Inflammatory macrophage (primary cell): ENCODE measurements at places on chromosomes 1 and 21.

GRCh38 chr1:91798740-91799139, 87.2 kb downstream of the TGFBR3 start:
- no peak for DNase-seq

GRCh38 chr1:178542554-178543289, 29.8 kb downstream of the TEX35 start:
- DNase-seq, result peak; percentile 89

DNA sequence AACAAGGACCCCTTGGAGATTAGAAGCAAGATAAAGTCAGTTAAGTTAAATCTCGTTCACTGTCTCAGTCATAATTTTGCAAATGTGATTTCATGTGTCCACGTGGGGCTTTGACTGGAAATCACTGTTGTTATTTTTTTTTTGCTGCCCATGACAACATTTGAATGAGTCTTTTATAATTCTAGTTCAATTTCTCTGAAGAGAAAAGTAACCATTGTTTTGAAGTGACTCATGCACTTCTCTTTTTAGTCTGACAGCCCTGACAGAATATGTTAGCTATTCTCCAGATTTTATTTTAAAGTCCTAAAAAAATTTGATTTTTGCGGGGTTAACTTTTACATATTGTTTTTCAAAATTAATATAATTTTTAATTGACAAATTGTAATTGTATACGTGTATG, 30.7 kb upstream of the NLRP3 start:
- DNase-seq, result peak; percentile 71

- no peak for DNase-seq
Observed at GRCh38 chr1:236659792-236660587, 26.3 kb upstream of the ACTN2 start.

DNA sequence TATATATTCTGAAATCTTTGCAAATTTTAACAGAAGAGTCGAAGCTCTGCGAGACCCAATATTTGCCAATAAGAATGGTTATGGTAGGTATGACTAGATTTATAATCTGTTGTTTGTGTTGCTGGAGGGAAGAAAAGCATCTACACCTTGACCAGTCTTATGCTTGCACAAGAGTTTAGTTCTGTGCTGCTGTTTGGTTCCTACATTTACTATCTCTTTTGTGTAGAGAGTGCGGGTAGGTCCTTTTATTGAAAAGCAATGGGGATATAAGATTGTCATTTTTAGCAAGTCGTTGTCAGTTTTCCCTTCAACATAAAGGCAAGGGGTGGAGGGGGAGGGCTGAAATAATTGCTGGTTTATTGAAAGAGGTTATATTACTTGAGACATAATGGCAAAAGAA, 396 bp downstream of the ELAVL4 start:
- DNase-seq, result no peak

DNA sequence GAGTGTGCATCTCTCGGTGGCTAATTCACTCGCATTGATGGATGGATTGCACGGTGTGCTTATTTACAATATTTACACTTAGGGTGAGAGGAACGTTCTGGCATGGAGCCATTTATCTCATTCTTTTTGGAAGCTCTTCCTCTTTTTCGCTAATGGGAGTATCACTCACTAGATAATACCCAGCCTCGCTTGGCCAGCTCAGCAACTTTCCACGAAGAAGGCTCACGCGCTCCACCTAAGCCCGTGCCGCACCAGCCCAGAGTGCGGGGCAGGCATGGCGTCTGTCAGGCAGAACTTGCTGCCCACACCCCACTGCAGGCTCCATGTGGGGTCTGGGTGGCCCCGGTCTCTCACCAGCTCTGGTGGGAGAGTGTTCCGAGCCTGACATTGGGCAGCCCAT, 484.9 kb downstream of the NPHP4 start:
- no peak for DNase-seq

- no peak for DNase-seq
Observed at GRCh38 chr21:20010691-20011200, 987.5 kb upstream of the NCAM2 start.

- DNase-seq, result peak; percentile 79
Observed at GRCh38 chr1:6743189-6744101, 41.8 kb upstream of the CAMTA1 start.

DNA sequence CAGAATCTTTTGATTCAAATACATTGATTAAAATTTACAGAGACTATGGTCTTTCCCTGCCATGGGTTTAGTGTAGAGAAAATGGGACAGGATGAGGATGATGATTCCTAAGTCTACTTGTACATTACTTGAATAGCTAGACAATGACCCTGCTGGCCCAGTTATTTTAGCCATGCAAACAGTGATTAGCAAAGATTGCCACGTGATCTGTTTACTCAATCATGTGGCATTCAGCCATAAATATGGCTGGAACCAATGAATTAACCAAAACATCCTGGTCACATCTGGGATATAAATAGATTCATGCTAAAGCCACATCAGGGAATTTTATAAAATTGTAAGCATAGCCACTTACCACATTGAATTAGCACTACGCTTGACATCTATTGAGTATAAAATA, 167.3 kb downstream of the PBX1 start:
- DNase-seq, result no peak

DNA sequence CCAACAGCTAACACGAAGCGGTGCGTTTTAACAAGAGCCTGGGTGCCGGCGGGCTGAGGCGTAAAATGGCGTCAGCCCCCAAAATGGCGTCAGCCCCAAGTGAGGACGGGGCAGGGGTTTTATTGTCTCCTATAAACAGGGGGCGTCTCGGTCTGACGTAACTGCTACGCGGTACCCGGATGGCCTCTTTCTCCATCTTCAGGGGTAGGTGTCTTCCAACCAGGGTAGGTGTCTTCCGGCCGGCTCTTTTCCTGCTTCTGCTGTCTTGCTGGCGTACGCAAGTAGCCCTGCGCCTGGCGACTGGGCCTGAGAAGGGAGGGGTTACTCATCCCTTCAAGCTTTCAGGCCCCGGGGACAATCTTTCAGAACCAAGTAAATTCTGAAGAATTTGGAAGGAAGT, 45.3 kb downstream of the LGR6 start:
- no peak for DNase-seq

- DNase-seq, result no peak
Observed at GRCh38 chr1:24136956-24137539, 5.9 kb downstream of the IL22RA1 start.

GRCh38 chr1:60894741-60895140, 187.6 kb upstream of the NFIA start:
- DNase-seq, result no peak

DNA sequence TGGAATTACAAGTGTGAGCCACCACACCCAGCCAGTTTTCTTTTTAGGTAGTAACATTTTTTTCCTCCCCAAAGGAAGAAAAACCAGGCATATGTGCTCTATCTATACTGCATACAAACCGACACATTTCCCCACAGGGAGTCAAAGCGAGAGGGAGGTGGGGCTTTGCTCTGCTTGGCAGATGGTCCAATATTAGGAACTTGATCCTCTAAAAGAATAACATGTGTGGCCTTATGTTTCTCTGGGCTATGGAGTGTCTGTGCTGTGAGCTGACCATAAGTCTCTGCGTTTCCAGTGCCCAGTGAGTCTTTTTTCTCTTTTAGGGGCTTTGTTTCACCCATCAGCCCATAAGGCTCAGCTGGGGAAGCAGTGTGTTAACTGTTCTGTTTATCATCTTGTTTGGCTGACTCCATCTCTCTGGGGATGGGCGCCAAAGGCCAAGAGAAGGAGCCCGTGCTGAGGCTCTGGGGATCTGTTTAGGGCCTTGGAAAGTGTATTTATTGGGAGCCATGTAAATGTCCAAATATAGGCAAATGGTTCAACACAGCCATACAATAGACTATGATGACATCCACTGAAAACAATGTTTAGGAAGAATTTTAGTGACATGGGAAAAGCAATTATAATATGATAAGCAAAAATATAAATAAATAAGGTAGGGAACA, 20.2 kb downstream of the LMOD1 start:
- no peak for DNase-seq

GRCh38 chr1:205179842-205180241, 31.7 kb downstream of the DSTYK start:
- no peak for DNase-seq

DNA sequence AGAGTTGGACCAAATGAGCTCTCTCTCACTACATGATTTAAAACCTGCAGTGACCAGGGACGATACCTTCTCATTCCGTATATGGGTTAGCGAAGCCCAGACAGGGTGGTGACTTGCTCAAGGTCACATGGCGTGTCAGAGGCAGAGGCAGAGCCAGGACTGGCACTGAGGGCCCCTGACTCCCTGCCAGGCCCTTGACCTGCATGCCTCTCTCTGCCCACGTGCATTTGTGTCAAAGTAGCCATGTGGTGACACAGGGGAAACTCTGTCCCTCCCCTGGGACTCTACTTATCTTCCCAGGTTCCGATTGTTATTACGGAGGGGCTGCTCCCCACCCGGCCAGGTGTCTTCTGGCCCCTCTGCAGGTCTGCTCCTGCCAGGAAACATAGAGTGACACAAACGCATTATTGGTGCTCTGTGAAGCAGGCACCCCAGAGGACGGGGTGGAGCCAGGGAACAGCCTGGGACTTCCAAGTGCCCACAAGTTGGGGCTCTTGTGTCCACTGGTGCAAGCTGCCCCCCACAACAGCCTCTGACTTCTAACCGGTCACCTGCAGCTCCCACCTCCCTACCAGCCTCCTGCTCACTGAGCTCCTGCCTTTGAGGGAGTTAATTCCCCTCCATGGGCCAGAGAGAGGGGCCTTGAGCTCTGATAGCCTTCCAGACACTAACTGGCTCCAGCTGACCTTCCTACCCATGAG, 7.3 kb upstream of the TINAGL1 start:
- no peak for DNase-seq

GRCh38 chr1:182611787-182612186, 7.6 kb upstream of the RGS16 start:
- no peak for DNase-seq

DNA sequence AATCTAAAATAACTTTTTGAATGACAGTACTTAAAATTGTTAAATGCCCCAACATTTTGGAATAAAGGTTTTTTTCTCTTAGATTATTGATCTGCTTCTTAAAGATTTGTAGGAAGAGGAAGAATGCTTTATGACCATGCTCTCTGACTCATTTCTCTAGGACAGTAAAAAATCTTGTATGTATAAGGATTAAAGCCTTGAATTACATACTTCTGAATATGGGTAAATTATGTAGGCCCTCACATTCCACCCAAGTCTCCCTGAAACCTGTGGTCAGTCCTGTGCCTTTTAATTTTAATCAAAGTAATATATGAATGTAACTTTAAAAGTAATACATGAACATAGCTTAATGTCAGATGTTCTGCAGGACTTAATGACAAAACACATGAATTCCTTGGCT, 50.5 kb downstream of the ABCD3 start:
- DNase-seq, result no peak

DNA sequence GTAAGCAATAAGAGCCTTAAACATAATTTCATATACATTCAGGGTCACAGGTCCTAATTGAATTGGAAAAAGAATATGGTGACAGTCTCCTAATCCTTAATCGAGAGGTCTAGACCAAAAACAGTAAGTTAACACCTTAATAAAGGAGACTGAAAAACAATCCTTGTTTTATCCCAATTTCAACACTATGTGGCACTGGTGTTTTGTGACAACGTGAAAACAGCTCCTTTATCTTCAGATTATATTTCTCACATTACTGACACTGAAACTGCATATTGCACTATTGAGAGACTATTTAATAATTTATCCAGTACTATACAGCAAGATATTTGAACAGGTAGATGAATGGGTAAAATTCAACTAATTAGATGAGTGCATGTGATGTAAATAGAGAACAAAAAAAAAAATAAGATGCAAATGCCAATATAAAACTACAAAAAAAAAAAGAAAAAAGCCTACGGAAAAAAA, 34.1 kb downstream of the TP53BP2 start:
- peak; percentile 54 for DNase-seq

DNA sequence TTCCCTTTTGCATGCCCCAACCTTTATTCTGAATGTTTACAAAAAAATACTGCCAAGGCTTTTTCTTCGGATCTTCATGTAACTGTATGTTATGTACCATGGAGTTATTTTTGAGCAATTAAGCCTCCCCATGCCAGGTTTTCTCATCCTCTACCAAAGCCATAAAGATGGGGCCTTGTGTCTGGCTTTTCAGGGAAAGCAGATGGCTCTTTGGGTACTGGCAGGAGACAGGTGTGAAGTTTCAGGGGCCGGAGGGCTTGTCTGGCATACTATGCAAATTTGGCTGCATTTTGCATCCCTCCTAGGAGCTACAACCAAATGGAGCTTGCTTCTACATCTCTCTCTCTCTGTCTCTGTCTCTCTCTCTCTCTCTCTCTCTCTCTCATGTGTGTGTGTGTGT, 28.1 kb upstream of the PLXNA2 start:
- DNase-seq, result no peak

GRCh38 chr1:165173818-165174217, 182.7 kb downstream of the LMX1A start:
- DNase-seq, result no peak

DNA sequence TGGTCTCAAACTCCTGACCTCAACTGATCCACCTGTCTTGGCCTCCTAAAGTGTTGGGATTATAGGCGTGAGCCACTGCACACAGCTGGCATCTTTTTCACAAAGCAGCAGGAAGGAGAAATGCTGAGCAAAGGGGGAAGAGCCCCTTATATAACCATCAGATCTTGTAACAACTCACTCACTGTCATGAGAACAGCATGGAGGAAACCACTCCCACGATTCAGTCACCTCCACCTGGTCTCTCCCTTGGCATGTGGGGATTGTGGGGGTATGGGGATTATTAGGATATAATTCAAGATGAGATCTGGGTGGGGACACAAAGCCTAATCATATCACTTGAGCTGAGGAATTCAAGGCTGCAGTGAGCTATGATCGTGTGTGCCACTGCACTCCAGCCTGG, 3.0 kb upstream of the MFSD2A start:
- no peak for DNase-seq

DNA sequence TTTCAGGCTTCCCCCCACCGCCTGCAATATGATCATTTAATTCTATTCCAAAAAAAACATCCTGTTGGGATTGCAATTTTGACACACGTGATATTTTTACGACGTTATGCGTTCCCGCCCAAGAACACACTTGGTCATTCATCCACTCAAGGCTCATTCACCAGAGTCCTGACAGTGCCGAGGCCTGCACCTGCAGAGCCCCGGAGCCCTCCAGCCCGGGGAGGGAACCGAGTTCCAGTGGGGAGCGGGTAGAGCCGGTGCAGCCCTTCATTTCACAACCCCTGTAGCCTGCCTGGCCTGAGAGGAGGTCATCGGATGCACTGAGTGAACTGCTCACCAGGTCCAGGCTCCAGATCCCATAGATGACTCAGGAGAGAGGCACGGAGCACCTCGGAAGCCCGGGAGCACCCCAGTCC, 156.0 kb upstream of the BACE2 start:
- no peak for DNase-seq

- no peak for DNase-seq
Observed at GRCh38 chr1:3700631-3701030, 48.3 kb downstream of the TP73 start.

- DNase-seq, result no peak
Observed at GRCh38 chr21:46425571-46425970, 33.1 kb upstream of the DIP2A start.

DNA sequence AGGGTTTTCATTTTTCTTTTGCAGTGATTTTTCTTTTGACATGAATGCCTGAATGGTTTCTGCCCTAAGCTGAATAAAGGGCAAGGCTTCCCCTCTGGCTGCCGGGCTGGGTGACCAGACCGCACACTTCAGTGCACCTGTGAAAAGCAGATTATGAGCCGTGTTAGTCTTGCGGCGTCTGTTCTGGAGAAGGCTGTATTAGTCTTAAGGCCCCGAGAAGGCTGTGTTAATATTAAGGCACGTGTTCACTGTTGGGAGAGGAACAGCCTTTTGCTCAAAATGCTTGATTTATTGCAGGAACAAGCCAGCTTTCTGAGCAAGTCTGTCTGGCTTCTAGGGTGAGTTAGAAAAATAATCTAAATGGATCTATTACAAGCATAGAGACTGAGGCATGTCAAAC, 54.7 kb upstream of the DNAH14 start:
- no peak for DNase-seq
